Panc1 (cell line): ENCODE measurements at places on chromosomes 12 and 14. TPM values are rescaled to one million over a fixed set of nuclear protein-coding genes. Genes with fewer than 3 reads are reported as not detected.

- no peak for DNase-seq
Measured at GRCh38 chr12:121795034-121795968, 1.8 kb upstream of the RHOF start.

- no peak for DNase-seq
Measured at GRCh38 chr12:110555577-110556406, 27.3 kb downstream of the PPTC7 start.

DNA sequence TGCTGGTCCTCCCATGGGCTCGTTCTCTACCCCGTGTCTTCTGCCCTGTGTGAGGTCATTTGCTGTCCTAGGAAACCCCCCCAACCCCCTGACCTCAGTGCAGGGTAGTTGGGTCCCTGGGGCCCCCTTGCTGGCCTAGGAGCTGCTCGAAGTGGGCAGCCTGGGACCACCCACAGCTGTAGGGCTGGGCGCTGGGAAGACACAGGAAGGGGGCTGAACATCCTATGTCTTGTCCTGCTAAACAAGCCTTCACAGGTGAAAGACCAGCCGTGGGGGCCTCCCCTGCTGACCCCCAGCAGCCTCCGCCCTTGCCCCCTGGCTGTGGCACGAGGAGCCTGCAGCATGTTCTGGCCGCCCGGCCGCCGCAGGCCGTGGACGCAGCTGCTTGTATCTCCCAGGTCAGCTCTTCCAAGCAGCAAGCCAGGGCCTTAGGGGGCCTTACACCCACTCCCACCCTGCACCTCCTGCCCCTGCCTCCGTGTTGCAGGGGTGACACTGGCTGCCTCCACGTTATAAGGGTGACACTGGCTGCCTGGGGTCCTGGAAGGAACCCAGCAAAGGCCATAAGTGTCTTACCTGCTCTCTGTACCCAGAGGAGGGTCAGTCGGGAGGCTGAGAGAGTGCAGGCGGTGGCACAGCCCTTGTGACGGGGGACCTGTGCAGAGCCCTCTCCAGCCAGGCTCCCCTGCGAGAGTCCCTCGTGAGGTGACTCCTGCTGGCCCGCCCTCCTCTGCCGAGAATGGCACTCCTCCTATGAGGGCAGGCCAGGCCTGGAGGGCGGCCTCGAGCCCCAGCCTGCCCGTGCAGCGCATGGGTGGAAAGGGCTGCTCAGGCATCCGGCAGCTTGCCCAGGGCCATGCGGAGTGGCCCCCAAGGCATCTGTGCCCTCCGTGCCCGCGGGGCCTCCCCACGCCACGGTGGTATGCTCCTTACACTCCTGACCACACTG lies 11.5 kb upstream of the TEX22 start:
- DNase-seq = no peak

DNA sequence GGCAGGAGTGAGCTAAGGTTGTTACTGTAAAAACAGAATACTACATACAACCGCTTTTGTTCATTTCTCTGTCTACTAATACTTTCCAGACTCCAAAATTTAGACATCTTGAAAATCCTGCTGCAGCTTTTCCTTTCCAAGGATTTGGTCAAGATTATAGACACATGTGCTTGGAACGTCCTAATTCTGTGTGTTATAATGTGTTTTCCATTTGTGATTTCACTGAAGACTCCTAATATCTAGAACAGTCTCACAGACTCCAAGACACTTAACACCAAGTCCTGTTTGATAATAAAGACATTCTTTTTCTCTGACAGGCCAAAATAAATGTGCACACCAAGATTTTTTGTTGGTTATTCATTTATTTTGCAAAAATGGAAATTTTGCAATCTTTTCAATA lies 41.8 kb upstream of the TMTC2 start:
- no peak for DNase-seq

GRCh38 chr12:18684430-18684829 lies 53.4 kb downstream of the PLCZ1 start:
- DNase-seq = no peak

- DNase-seq = no peak
Measured at GRCh38 chr12:38120438-38120837, 196.1 kb upstream of the ALG10B start.

GRCh38 chr12:58424735-58425392 lies 483.5 kb downstream of the ATP23 start:
- no peak for DNase-seq

DNA sequence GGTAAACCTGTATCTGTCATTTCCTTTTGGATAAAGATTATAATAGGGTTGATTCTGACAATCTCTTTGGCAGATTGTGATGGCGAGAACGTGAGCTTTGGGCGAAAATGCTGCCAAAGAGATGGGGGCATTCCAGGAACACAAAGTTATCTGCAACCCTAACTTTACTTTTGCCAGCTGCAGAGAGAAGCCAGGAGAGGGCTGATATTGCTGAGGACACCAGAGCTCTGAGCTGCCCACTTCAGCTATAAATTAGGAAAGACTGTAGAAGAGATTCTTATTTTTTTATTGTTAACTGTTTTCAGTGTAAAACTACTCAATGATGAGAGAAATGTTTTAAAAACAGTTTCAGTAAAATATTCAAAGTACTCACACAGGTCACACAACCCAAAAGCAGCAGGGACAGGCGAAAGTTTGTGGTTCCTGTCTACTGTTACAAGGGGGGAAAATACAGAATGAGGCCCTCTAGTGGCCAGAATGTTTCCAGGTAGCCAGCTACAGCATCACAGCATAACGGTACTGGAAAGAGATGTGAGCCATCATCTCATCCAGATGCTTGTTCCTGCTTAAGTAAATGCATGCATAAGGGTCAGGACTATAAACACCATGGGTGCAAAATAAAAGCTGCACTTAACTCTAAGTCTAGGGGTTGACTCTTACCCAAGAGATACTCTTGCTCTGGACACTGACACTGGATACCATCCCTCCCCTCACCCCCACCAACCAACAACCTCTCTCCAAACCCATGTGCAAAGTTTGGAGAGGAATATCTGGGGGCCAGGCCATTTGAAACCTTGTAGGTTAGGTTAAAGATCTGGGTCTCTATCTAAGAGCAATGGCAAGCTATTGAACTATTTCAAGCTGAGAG lies 498.4 kb downstream of the RMST start:
- DNase-seq = peak; percentile 20

The MAP1LC3B2 gene
- total RNA-seq = 1.9 TPM

DNA sequence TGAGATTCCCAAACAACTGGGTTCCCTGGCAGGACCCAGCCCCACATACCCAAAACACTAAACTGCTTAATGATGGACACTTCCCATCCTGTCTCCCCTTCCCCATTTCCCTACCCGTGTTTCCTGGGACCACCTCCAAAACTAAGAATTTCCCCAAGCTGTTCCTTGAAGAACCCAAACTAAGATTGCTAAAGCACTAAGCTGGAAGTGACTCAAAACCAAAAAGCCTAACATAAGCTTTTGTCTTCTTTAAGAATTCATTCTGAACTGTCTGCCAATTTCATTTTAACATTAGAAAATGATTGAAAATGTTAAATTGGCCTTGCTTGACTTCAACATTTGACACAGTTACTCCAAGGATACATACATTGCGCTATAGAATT lies 29.5 kb upstream of the STAB2 start:
- no peak for DNase-seq

The COCH gene
- 1.3 TPM for total RNA-seq

The SLC10A1 gene
- total RNA-seq = not detected

DNA sequence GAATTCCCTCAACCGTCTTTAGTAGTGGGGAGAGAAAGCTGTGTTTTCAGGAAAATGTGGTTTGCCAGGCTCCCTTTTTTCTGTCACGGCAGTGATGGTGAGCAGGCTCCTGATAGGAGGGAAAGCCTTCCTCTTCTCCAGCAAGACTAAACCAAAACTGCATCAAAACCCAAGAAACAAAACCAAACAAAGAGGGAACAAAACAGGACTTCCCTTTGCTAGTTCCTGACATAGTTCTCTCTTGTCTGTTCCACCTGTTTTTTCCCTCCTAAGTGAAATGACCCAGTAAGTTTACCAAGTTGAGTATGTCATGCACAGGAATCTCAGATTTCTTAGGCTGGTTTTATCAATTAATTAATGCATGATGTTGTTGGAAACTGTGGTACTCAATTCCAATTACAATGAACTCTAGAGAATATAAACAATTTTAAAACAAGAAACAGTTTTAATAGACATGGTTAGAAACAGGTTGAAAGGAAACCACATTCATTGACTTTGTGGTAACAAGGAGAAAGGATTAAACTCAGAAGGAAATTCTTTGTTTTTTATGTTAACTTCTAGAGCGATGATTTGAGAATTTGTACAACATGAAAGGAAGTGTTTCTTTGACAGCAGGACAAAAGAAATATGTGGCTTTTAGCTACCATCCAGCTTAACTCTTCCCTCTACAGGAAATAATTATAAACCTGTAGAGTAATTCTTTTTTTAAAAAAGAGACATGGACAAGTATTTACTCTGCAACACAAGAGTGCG lies 23.0 kb upstream of the CSRP2 start:
- no peak for DNase-seq

The ACVRL1 gene
- total RNA-seq = 0.36 TPM

GRCh38 chr14:94163796-94164195 lies 10.3 kb upstream of the PPP4R4 start:
- DNase-seq = no peak

The IFNG-AS1 gene
- total RNA-seq = not detected

- DNase-seq = no peak
Measured at GRCh38 chr12:19190292-19191031, 60.9 kb downstream of the PLEKHA5 start.

The WASHC3 gene
- total RNA-seq = 21.5 TPM

The PELI2 gene
- total RNA-seq = 0.28 TPM

DNA sequence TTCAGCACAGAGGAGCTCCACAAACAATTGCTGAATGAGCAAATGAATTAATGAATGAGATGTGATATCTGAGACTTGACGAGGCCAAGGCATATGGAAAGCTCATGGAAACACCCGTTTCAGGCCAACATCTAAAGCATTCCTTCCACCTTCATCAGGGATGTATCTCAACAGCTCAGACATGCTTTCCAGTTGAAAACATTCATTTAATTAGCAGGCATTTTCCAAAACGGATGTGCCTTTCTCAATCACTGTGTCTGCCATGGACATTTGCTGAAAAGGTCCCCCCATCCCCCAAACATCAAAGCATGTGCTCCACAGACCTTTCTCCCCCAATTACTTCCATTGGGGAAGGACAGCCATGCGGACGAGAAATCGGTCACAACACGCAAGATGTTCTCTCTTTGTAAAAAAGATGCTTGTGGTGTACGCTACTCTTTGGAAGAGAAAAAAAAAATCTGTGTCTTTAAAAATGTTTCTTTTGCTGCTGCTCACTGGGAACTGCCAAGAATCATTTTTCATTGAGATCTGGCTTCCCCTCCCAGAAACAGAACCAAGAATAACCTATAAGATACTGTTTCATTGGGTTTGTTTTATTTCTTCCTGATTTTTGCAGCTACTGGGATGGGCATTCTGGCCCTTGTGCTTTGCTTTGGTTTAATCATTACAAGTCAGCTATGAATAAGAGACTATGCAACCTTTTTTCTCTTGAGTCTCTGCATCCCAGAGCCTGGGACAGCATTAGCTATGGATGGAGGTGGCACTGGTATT lies 528.2 kb downstream of the MED13L start:
- DNase-seq = no peak

DNA sequence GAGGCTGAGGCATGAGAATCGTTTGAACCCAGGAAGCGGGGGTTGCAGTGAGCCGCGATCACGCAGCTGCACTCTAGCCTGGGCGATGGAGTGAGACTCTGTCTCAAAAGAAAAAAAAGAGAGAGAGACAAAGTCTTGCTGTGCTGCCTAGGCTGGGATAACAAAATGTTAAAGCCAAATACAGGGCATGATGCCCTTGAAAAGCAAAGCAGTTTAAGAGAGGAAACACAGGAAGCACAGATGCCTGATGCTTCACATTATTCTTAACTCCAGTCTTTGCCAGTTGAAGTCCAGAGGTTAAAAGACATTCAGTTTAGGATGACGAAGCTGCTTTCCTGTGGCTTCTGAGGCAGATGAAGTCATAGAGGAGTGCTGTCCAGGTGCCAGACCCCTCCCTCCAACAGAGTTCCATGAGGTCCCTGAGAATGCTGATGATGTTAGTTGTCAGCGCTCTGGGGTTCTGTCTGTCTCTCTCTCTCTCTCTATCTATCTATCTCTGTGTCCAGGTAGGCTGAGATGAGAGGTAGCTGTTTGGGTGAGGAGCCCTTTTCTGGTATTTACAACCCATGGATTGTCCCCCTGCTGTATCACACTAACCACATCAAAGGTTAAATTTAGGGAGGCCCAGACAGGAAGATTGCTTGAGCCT lies 4.9 kb upstream of the MRPL52 start:
- no peak for DNase-seq

The SIX6 gene
- not detected for total RNA-seq

The TRPV4 gene
- 0.44 TPM for total RNA-seq

The ITGB7 gene
- total RNA-seq = 0.98 TPM

DNA sequence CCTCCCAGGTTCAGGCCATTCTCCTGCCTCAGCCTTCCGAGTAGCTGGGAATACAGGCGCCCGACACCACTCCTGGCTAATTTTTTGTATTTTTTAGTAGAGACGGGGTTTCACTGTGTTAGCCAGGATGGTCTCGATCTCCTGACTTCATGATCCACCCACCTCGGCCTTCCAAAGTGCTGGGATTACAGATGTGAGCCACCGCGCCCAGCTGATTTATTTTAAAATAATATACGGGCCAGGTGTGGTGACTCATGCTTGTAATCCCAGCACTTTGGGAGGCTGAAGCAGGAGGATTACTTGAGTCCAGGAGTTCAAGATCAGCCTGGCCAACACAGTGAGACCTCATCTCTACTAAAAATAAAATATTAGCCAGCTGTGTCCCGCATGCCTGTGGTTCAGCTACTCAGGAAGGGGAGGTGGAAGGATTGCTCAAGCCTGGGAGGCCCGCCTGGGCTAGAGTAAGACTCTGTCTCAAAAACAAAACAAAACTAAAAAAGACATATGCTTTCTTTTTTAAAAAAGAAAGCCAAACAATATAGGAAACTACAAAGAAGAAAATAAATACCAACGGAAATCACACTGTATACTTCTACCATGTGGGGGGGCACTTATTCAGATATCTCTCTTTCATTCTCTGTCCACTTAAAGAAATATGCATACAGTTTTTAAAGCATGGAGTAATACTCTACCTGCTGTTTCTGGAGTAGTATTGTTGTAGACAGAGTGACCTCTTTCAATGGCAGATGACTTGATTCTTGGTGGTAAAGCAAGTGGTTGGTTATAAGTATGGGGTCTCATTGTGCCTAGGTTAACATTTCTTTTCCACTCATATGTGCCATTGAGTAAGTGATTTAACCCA lies 930 bp upstream of the MIA2 start:
- no peak for DNase-seq

- no peak for DNase-seq
Measured at GRCh38 chr14:68953196-68953555, 25.9 kb downstream of the ACTN1 start.

- DNase-seq = no peak
Measured at GRCh38 chr12:89525305-89525823, 483 bp downstream of the POC1B start.

The PROX2 gene
- not detected for total RNA-seq

DNA sequence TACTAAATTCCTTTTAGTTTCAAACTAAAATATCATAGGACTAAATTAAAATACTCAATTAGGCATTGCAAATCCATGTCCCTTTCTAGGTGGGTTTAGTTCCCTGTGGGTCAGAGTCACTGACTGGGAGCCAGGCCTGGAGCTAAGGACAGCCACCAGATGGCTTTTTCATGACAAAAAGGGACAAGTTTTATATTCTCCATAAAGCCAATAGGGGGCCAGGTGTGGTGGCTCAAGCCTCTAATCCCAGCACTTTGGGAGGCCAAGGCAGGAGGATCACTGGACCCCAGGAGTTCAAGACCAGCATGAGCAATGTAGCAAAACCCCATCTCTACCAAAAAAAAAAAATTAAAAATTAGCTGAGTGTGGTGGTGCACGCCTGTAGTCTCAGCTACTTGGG lies 35.4 kb upstream of the EIF5 start:
- DNase-seq = no peak
